ENCODE measurements at places on chromosomes 2 and 18.
A peak's percentile ranks its signal among the peaks of the same experiment; 100 is the strongest.

GRCh38 chr2:59910166-59910565, 643.3 kb downstream of the BCL11A start:
- no peak for DNase-seq

DNA sequence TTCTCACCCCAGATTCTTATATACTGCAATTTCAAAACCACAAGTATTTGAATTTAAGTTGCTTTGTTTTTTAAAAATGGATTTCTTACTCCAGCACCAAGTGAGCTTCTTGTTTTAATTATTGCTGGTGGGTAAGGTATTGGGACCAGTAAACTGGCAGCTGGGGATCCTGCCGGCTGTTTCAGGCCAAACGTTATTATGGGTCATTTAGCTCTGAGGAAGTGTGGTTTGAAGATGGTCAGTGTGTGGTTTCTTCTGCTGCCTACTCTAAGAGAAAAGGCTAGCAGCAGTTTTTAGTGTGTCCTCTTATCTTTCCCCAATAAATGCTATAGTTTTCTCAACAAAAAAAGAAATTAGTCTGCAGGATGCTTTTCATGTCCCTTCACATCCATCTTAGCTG, 30.6 kb downstream of the CFAP221 start:
- no peak for DNase-seq

DNA sequence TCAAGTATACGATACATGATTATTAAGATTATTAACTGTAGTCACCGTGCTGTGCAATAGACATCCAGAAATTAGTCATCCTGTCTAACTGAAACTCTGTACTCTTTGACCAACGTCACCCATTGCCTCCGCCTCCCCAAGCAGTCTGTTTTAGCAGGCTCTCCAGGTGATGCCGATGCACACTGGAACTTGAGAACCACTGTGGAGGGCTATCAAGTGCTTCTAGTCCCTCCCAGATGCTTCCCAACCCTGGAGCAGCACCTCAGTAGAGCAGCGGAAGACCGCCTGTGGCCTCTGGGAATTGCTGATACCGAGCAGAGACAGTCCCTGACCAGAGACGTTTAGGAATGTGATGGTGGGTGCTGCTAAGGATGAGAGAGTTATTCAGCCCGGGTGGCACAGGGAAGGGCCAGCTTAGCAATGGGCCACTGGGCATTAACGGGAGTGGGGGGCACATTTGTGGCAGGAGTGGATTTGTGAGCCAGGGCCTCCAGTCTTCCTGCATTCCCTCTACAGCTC, 50.7 kb downstream of the LIPG start:
- DNase-seq = no peak

- DNase-seq = peak; percentile 37
Observed at GRCh38 chr2:60555066-60555782, 1.8 kb upstream of the BCL11A start.

GRCh38 chr2:178477443-178478129, 814 bp downstream of the FKBP7 start:
- no peak for DNase-seq

GRCh38 chr2:240632306-240632721, 7.0 kb downstream of the GPR35 start:
- DNase-seq = no peak

- peak; percentile 48 for DNase-seq
Observed at GRCh38 chr2:133586978-133587377, 18.7 kb upstream of the NCKAP5 start.

GRCh38 chr2:25259737-25260124, 82.0 kb downstream of the DNMT3A start:
- no peak for DNase-seq

- DNase-seq = no peak
Observed at GRCh38 chr2:110115291-110116032, at the start of gene MALL. Gene MALL (minus strand): TSS chr2:110115822. CDS start chr2:110115792, 30 bp downstream.

- DNase-seq = no peak
Observed at GRCh38 chr18:54357082-54357659, 487 bp downstream of the STARD6 start.

DNA sequence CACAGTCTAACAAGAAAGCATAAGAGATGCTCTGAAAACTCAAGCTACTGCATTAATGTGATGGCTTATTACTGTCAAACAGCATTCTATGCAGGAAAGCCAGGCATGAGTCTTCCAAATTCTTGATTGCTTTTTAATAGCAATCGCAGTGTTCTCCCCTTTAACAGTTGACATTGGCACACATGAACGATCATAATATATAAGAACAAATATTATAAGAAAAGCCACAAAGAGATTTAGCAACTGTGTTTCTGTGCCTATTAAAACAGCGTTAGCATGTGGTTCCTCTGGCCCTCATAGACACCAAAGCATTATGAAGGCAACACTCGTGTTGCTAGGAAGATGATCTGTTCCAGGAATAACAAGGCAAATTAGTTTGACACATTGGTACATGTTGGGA, 245.0 kb downstream of the ACKR3 start:
- no peak for DNase-seq

DNA sequence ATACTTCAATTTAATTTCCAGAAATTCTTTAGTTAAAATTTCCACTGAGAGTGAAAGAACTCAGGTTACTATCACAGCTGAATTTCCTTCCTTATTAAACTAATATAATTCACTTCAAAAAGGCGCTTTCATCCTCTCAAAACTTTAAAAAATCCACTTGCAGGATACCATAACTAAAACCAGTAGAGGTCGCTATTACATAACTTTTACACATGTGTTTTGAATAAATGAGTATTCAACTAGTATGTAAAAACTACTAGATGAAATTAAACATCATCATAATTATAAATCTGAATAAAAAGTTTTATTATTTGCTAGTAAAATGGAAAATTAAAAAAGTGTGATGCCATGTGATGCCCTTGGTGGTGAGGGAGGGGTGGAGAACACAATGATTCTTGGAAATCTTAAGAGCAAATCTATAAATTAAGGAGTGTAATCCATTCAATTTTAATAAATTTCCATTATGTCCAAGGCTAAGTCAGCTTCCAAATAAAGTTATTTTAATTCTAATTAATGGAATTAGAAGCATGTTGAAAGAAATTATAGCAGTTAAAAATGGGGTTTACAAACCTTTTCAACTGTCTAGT, 61.4 kb downstream of the SOS1 start:
- DNase-seq = no peak

DNA sequence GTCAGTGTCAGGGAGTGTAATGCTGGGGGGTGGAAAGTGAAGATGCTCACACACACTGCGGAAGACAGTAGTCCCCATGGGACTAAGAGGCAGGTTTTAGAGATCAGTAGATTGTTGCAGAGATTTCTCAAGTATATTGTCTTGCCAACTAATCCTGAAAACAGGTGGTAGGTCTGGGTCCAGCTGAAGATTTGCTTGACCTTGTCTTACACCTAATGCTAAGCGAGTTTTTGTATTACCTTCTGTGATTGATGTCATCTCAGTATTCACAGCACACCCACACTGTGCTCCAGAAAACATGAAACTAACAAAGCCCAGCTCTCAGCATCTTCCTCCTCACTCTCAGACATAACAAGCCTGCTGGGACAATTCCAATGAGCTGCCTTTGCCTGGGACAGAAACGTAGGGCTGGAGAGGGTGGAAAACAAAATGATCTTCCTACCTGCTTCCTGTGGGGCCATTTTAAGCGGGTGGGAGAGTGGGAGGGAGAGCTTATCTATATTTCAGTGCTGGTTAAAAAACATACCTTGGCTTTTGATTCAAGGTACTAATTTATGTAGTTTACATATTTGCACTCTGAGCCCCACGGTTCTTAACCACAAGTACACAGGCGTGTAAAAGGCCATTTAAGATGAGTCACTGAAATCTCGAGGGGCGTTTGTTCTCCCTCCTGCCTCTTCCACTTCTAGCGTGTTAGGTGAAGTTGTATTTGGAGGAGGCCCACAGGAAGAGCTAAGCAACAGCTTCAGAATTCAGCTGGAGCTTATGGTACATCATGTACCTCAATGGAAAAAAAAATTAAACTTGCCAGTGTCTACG, 23.1 kb upstream of the RBMS1 start:
- no peak for DNase-seq

- no peak for DNase-seq
Observed at GRCh38 chr2:202023904-202024266, 9.8 kb upstream of the FZD7 start.

DNA sequence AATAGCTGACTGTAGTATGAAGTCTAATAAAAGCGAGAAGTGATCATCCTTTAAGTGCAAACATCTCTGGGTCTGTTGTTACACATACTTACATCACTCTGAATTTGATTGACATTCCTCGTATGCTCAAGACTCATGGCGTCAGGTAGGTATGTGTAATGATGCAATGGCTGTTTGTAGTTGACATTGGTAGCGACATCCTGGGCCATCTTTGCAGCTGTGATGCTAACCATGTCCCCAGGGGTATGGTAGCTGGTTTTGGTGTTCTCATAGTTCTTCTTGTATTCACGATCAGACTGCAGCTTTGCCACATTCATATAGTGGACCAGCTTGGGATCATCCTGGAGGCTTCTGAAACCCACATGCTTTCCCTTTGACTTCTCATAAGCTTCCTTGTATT, 62.0 kb downstream of the NEB start:
- DNase-seq = no peak

DNA sequence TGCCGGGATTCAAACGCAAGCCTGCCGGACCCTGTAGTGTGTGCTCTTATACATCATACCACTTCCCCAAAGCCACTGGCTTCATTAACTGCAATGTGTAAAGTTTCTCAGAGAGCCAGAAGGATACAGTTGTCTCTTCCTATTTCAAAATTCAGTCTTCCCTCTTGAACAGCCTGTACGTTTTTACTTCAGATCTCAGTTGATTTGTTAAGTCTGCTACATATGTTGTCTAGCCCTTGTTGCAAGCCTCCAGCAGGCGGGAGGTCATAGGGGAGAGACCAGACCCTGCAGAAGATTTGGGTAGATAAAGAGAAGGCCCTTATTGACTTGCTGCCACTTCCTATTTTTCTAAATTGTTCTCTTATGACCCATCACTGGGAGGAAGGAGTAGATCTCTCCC, 56.2 kb downstream of the ARHGEF33 start:
- no peak for DNase-seq
